ENCODE measurements at places on chromosomes 3 and 15.
A peak's percentile ranks its signal among the peaks of the same experiment; 100 is the strongest.

DNA sequence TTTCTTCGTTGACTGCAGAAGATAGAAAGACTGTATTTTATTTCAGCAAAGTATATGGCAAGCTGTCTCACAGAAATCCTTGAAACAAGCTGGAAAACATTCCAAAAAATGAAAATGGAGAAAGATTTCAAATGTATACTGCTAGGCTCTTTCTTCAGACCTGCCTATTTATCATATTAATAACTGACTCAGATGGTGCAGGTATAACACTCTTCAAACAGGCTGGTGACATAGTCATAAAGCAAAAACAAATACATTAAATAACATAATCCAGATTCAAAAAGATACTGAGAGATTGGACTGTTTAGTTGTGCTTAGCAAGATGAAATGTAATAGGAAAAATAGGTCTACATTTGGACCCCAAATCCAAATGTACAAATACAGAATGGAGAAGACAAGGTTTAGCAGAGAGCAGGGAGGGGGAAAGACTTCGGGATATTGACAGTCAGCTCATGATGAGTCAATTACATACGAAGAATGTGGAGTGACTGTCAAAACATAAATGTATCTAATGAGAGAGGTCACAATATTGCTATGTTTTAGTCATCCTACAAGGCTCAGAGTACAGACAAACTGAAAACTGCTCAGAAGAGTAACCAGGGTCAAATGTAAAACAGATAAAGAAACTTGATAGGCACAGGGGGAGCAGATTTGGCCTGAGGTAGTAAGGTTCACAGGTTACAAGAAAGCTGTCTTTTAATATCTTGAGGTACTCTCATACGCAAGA lies 88.7 kb downstream of the DMXL2 start:
- DNase-seq, result no peak

DNA sequence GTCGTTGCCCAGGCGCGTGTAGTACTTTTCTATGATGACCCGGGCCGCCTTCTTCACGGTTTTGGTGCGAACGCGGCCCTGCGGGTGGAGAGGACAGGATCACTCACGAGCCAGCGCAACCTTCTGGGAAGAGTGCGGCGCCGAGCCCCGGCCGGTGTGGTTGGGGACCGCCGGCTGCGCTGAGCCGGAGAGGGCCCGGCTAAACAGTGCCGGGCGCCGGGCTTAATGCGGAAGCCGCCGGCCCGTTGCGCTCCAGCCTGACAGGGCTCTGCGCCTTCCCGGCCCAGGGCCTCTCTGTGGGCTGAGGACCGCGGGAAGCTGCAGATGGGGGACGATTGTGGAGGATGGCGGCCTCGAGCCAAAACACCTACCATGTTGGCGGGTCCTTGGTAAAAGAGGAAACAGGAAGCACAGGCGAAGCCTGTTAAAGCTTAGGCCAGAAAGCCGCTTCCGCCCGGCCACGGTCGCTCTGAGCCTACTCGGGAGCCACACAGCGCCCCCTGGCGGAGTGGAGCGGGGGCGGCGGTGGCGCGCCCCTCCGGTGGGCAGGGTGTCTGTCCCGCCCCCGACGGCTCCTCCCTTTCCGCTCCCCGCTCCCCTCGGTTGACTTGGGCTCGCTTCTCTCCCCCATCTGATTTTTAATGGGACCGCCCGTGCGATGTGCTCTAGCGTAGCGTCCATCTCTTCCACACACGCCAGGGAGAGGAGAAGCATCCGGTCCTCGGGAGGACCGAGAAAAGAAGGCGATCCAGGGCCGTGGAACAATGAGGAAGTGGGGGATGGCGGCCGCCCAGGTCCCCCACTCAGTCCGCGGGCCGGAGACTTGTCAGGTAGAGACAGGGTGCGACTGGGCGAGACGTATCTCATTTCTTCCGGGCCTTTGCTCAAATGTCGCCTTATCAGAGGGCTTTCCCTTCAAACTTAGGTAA lies at the start of gene RPS17:
Gene RPS17 (minus strand): TSS at position 403 of the 929 bp plus-strand sequence. CDS start 29 bp downstream, at position 374.
- no peak for DNase-seq

DNA sequence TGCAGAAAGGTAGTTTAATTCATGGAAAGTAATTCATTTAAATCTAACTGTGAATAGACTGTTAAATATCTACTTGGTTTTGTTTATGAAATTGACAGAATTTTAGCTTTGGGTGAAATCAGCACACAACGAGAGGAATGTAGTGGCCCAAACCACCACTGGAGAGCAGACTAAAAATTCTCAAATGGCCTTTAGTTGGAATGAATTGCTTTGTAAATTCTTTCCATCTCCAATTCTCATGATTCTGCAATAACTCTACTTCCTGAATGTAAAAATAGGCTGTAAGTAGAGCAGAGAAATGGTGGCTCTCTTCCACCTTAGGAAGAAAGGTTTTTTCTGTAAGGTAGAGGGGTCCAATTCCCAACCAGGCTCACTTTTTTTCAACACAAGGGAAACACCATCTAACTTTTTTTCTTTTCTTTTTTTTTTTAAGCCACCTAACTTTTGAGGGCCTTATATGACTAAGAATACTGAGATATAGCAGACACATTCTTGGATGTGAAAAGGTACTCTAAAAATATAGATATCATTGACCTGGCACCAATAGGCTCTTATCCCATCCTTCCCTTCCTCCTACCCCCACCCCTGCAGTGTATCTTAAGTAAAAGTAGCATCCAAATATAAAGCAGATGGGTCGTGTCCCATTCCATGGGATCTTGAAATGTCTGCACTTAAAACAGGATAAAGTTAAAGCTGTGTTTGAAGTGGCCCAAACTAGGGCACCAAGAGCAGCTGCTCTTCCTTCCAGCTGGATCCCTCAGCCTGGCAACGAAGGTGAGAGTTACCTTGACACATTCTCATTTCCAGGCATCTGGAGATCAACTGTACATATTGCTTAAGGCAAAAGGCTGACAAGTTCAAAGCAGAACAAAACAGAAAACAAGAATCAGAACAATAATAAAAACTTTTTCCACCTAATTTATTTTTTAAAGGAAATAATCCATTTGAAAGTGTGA lies 194.1 kb downstream of the TPRG1 start:
- DNase-seq, result no peak

DNA sequence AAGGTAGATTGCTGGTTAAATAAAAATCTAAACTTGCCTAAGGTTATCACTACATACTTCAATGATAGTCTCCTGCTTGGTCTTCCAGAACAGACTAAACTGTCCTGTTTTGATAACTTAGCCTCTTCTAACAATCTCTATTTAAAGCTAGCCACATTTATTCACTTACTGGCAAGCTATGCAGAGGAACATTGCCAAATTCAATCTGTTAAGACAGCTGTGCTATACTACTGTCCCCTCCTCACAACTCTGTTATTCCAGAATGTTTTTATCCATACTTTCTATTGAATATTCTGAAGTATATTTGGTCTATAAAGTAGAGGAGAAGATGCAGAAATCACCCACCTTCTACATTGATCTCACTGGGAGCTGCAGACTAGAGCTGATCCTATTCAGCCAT lies 594.0 kb upstream of the CCDC54 start:
- no peak for DNase-seq

- DNase-seq, result no peak
These were observed 136.7 kb downstream of the CCNL1 start for GRCh38 chr3:157023226-157023625.

GRCh38 chr3:141853629-141854168 lies 22.7 kb upstream of the ATP1B3 start:
- DNase-seq, result no peak

- no peak for DNase-seq
These were observed 219.4 kb downstream of the CDIN1 start for GRCh38 chr15:36798794-36799193.

DNA sequence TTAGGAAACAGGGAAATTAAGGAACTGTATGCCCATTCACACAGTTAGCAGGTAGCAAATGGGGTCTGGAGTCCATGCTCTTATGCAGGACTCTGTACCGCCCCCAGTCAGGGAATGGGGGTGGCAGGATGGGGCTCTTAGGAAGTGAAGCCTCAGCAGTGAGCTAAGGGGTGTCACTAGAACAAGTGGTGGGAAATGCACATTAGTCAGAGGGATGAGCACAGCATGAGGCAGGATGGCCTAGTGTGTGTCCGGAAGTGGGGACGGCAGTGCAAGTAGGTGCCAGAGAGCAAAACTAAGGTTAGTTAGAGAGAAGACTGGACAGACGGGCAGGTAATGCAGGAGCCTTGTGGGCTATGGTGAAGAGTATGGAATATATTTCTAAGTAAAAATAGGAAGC lies 60.7 kb downstream of the ST3GAL6 start:
- no peak for DNase-seq

- no peak for DNase-seq
These were observed 112.5 kb upstream of the MLF1 start for GRCh38 chr3:158458464-158458863.

- DNase-seq, result peak; percentile 86
These were observed 312.0 kb upstream of the CCDC54 start for GRCh38 chr3:107065094-107065861.

GRCh38 chr3:117914540-117915100 lies 1120.0 kb downstream of the IGSF11 start:
- DNase-seq, result no peak

GRCh38 chr15:37096558-37097143 lies 3.7 kb downstream of the MEIS2 start:
- no peak for DNase-seq

DNA sequence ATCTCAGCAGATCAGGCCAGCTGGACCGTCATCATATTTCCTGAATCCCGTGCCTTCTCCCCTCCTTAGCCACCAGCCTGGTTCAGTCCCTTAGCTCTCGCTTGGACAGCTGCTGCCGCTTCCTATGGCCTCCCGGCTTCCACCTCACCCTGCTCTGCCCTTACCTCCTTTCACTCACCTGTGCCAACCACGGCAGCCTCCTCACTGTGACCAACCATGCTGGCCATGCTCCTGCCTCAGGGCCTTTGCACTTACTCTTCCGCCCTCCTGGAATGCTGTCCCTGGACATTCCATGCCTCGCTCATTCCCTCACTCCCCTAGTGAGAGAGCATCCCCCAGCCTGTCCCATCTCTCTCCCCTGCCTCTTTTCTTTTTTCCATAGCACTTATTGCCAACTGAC lies 19.2 kb downstream of the GRIP2 start:
- DNase-seq, result no peak

DNA sequence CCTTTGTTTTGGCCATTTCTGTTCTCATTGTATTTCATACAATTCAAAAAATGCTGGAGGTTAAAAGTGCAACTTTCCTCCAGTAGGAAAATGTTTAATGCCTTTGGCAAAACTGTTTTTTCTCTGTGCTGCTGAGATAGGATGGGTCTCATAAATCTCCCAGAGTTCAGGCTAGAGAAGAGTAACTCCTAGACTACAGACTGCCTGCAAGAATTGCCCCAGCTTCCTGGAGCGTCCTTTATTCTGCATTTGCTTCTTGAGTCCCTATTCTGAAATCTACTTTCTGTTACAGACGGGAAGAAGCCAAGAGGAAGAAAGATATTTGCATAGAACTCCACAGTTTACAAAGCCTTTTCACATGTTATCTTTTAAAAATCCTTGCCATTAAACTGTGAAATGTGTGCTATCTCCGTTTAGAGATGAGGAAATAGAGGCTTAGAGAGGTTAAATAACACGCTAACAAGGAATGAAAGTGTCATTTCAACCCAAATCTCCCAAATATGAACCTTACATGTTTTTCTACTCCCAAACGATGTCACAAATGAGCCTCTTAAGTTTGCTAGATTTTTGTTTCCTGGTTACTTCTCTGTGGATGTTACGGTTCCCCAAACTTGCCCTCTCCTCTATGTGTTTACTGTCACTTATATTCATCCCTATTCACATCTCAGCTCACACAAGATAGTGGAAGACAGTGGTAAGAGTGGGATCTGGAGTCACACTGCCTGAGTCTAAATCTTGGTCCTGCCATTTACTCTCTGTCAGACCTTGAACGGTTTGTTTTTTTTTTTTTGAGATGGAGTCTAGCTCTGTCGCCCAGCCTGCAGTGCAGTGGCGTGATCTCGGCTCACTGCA lies 17.4 kb downstream of the NANOGP8 start:
- no peak for DNase-seq

GRCh38 chr3:141955175-141955574 lies 78.7 kb downstream of the ATP1B3 start:
- no peak for DNase-seq

- no peak for DNase-seq
These were observed 14.7 kb downstream of the EDEM1 start for GRCh38 chr3:5202222-5202621.

DNA sequence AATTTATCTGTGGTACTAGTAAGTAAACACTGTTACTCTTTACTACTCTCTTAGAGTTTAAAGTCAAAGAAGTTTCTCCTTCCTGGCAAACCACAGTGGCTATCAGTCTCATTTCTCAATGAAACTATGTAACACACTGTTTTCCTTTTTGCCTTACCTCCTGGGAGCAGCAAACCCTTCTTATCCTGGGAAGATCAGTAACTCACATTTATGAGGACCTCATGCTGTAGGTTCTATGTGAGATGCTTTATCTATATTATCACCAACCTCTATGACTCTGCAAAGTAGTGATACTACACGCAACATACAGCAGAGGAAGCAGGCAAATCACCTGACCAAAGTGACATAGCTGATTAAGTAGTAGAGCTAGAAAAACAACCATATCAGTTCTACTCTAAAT lies 35.3 kb downstream of the PBRM1 start:
- no peak for DNase-seq

DNA sequence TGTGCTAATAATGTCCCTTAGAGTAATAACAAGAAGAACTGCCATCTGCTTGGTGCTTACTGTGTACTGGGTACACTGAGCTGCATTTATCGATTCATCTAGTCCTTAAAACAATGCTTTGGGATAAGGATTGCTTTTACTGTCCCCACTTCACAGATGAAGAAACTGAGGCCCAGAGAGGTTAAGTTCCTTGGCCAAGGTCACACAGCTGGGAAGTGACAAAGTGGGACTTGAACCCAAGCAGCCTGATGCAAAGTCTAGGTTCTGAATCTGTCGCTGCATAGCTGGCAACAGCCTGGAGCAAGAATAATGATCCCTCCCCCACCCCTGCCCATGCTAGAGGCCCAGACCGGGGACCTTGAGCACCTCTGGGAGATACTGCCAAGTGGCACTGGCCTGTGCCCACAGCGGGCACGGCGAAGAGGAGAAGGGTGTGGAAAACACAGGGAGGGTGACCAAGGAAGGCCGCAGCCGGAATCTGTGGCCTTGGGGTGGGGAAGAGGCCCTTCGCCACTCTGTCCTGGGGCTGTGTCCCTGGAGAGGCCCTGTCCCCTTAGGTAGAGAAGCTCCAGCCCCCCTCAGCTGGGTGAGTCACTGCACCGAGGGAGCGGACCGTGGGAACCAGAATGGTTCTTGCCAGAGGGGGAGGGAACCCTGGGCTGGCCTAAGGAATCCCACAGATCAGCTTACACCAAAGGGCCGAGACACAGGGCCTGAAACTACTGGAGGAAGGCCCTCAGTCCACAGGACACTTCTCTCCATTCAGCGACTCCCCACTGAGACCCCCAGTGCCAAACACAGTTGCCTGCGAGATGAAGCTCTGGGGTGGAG lies 3.5 kb downstream of the PLXND1 start:
- DNase-seq, result no peak
